Stimulated activated CD8-positive, alpha-beta memory T cell treated with anti-CD3 and anti-CD28 coated beads, Interleukin-7, amount 100 ng/mL, for 1 hour (primary cell): ENCODE measurements at places on chromosomes 2 and 18.

- no peak for DNase-seq
Observed at GRCh38 chr2:32718752-32719151, 90.9 kb downstream of the TTC27 start.

GRCh38 chr2:100945433-100945740, 56.7 kb upstream of the RPL31 start:
- DNase-seq = no peak

GRCh38 chr2:104865096-104865470, 11.2 kb downstream of the POU3F3 start:
- no peak for DNase-seq

- no peak for DNase-seq
Observed at GRCh38 chr2:68454719-68455118, 12.4 kb downstream of the FBXO48 start.

DNA sequence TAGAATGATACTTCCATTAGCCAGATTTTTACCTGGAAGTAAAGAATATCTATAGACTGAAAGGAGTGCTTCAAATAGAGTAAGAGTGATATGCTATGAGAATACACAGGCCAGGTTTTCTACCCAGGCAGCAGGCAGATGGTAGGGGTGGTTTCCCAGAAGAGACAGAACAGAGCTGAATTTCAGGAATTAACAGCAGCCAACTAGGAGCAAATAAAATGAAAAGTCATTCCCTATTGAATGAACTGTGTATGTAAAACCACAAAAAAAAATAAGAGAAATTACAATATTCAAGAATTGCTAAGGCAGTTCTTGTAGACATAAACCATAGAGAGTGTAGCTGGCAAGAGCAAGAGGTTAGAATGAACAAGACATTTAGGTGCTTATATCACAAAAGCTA, 336.8 kb downstream of the KCNJ3 start:
- no peak for DNase-seq

DNA sequence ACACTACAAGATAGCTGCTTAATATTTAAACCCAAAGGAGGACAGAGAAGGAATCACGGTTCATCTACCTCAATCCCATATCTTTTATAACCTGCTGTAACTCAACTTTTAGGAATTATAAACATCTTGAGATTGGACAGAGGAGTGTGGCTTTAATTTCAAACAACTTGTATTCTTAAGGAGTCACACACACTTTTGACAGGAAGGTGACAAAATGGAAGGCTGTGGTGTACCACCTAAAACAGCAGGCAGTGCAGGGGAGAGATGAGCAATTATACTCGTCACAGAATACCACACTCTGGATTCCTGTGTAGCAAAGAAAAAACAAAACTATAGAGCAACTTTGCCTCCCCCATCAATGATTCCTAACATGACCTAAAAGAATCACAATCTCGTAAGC, 194.8 kb downstream of the ZEB2 start:
- no peak for DNase-seq

DNA sequence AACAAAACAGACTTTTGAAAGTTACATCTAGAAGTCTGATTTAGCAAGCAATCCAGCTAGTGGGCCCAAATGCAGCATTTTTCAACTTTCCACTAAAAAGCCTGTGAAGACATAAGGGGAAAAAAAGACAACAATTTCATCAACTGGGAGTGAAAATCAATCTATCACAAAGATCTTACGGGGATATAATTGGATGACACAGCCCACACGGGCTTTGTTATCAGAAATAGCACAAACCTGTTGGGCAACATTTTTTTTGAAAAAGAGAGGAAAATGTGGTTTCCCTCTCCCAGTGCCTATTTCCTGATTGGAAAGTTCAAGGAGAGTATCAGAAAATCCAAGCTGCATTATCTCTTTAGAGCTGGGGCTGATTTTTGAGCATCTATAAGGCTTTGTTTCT, 132.7 kb downstream of the EVA1A start:
- no peak for DNase-seq

- DNase-seq = no peak
Observed at GRCh38 chr2:66781804-66782203, 346.9 kb downstream of the MEIS1 start.

GRCh38 chr2:172985139-172985892, 90.3 kb upstream of the MAP3K20 start:
- no peak for DNase-seq

- no peak for DNase-seq
Observed at GRCh38 chr2:1024981-1025380, 74.3 kb downstream of the SNTG2 start.

- DNase-seq = no peak
Observed at GRCh38 chr2:136185981-136186776, 68.2 kb upstream of the CXCR4 start.

- no peak for DNase-seq
Observed at GRCh38 chr18:39611381-39612100, 2045.9 kb upstream of the CELF4 start.

DNA sequence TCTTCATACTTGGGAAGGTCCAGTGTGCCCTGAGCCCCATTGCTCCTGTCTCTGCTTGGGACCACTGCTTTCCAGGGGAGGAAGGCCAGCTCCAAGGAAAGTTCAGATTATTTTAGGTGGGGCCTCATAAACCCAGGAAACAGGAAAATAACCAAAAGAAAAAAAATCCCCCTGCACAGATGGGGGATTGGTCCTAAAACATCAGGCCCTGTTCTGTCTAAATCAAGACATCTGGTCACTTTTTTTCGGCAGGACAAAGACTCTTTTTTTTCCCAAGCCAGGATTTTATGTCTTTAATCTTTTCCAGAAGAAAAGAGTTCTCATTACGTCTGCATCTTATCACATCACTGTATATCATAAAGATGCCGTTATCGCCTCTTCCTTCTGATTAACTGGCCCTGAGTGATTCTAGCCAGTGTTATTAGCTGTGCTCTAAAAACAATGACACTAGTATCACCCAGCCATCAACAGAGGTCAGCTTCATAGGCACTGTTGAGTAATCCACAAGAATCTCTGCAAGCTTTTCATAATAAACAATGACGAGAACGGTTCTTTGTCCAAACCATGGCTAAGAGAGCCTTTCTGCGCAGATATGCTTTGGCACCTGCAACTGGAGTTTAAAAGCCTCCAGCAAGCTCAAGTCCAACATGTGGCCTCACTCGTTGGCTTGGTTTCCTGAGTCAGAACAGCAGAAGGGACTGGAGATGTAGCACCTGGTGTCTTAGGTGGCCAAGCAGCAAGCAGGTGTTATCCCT, 138.2 kb downstream of the VAPA start:
- no peak for DNase-seq

GRCh38 chr2:30400151-30400954, 46.7 kb upstream of the LCLAT1 start:
- no peak for DNase-seq

- DNase-seq = no peak
Observed at GRCh38 chr18:13580351-13580750, 146.0 kb downstream of the FAM210A start.

- DNase-seq = no peak
Observed at GRCh38 chr2:59236723-59237122, 995.6 kb upstream of the FANCL start.

DNA sequence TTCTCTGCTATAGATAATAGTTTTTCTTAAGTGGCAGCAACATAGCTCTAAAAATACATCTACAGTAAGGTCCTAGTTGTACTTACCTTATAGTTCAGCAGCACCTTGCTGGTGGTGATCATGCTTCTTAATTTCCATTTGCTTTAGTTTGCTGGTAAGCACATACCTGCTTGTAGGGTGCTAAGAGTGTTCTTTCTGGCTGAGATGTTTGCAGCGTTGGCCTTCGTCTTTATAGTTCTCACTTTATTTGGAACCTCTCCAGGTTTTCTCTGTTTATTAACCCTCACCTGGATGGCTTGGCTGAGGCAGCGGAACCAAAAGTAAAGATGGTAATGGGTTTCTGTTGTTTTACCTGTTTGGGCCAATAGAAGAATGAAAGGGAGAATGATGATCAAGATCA, 123.6 kb upstream of the EFEMP1 start:
- DNase-seq = no peak

- no peak for DNase-seq
Observed at GRCh38 chr2:100040906-100041305, 101.5 kb downstream of the AFF3 start.

- no peak for DNase-seq
Observed at GRCh38 chr2:29117636-29118303, 2.6 kb downstream of the CLIP4 start.

DNA sequence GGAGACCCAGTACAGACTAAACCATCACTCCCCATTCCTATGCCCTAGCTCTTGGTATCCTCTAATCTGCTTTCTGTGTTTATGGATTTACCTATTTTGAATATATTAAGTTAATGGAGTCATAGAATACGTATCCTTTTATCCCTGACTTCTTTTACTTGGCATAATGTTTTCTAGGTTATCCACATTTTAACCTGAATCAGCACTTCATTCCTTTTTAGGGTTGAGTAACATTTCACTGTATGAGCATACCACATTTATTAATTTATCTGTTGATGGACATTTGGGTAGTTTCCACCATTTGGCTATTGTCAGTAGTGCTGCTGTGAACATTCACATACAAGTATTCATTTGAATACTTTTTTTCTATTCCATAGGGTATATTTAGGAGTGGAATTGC, 157.3 kb upstream of the CTNNA2 start:
- no peak for DNase-seq

DNA sequence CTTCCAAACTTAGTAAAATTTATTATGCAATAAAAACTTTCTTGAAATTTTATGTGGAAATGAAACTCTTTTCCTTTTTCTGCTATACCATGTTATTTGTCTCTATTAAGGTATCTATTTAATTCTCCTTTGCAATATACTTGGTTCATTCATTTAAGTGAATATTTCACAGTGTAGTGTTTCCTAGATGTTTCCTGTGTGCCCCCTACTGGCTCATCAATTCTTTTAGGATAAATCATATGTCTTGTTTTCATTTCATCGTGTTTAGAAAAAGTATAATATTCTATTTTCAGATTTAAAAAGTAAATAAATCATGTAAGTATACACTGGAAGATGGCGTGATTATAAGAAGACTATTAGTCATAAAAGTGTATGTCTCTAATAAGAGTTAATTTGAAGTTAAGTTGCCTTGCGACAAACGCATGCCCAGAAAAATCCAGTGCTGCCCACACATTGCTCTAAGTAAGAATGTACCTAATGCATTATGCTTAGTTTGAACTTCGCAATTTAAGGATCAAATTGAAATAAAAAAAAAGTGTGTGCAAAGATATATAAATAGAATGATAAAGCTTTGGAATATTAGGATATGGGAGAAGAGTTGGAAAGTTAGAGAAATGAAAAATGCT, 525.4 kb downstream of the KCNJ3 start:
- no peak for DNase-seq

DNA sequence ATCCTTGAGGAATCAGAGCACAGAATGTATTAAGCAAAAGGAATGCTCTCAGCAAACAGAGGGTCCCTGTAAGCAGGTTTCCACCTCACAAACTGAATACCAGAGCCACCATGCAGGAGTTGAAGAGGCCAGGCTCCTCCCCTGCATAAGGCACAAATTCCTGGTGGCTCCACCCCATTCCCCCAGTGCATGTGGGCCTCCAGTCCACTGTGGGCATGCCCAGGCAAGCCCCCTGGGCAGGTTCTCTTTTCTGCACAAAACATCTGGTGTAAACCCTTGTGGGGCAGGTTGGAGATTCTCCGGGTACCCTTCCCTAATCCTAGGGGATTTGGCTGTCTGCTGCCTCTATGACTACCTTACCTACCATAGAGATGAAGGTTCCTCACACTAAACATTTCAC, 166.5 kb downstream of the PTPRM start:
- DNase-seq = no peak

GRCh38 chr2:60213865-60214625, 339.4 kb downstream of the BCL11A start:
- no peak for DNase-seq

DNA sequence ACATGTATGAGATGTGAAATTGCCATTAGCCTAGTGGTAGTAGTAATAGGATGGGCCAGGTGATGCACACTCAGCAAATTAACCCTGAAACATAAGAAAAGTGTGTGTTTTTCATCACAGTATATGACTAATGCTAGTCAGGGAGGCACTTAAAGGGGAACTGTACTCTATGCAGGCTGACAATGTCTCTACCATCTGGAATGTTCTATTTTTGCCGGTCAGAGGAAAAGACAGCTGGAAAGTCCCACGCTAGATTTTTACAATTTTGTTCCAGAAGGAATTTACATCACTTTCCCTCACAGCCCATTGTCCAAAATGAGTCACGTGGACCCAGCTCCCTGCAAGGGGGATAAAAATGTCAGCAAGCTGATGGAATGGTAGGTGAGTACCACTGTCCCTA, 746.3 kb upstream of the CHAC2 start:
- no peak for DNase-seq

GRCh38 chr18:26406854-26407517, 141.4 kb downstream of the KCTD1 start:
- DNase-seq = no peak

- DNase-seq = no peak
Observed at GRCh38 chr2:89825034-89825433, 1133.6 kb downstream of the RPIA start.

DNA sequence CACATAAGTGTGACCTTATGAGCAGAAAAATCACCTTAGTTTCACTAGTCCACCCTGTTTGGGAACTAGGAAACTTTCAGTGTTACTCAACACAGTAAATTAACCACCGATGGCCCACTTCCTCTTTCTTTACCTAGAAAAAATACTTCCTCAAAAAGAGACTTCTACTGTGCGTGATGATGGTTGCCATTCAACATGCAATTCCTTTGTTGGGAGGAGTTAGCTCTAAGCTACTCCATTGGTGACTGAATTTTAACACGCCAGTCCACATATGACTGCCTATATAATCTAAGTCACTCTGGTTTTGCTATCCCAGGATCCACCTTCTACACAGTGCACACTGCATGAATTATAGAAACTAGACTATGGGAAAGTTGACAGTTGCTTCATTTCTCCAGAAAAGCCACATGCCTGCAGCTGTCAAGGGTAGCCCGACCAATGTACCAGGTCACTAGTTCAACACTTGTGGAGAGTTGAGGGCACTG, 47.8 kb upstream of the REG3G start:
- DNase-seq = no peak
